Spleen (tissue), 13 donors: ENCODE measurements at places on chromosomes 11 and 22. TPM values are rescaled to one million over a fixed set of nuclear protein-coding genes. Genes with fewer than 3 reads are reported as not detected.

DNA sequence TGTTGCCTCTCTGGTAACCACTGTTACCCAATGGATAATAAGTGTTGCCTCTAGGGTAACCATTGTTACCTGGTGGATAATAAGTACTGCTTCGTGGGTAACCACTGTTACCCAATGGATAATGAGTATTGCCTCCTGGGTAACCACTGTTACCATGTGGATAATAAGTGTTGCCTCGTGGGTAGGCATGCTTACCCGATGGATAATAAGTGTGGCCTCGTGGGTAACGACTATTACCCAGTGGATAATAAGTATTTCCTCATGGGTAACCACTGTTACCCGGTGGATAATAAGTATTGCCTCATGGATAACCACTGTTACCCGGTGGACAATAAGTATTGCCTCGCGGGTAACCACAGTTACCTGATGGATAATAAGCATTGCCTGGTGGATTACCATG is 13.8 kb upstream of the NXPE4 start:
- H3K4me3 ChIP-seq, result no peak overlapping the region
- H3K36me3 ChIP-seq, result no peaks in the 10 kb centered on the region
- DNase-seq, result no peak

DNA sequence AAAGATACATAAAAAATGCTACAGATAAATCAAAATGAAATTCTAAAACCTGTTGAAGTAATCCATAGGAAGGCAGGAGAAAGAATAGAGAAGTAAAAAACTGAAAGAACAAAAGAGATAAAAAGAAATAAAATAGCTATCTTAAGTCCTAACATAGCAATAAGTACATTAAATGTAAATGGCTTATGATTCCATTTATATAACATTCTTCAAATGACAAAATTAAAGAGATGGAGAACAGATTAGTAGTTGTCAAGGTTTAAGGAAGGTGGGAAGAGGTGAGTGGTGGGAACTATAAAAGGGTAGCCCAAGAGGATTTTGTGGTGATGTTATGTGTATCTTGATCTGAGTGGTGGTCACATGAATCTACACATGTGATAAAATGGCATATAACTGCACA is 254.8 kb downstream of the FAM76B start:
- H3K27ac ChIP-seq, result no peak overlapping the region
- no peak overlapping the region for H3K4me3 ChIP-seq
- no peak for DNase-seq

GRCh38 chr11:94134651-94135512 is 6.2 kb downstream of the PANX1 start:
- no peaks in the 10 kb centered on the region for H3K36me3 ChIP-seq
- H3K27me3 ChIP-seq, result no peaks in the 10 kb centered on the region
- peaks cover 66% of the 10 kb centered on the region for H3K4me1 ChIP-seq

- no peaks in the 10 kb centered on the region for H3K4me1 ChIP-seq
- no peaks in the 10 kb centered on the region for H3K27me3 ChIP-seq
- no peak for DNase-seq
- H3K36me3 ChIP-seq, result no peaks in the 10 kb centered on the region
These were observed 139.0 kb downstream of the ETS1 start for GRCh38 chr11:128448200-128448886.

- DNase-seq, result no peak
- no peaks in the 10 kb centered on the region for H3K4me1 ChIP-seq
- no peak overlapping the region for H3K27ac ChIP-seq
These were observed 186.2 kb downstream of the SPON1 start for GRCh38 chr11:14148653-14149273.

DNA sequence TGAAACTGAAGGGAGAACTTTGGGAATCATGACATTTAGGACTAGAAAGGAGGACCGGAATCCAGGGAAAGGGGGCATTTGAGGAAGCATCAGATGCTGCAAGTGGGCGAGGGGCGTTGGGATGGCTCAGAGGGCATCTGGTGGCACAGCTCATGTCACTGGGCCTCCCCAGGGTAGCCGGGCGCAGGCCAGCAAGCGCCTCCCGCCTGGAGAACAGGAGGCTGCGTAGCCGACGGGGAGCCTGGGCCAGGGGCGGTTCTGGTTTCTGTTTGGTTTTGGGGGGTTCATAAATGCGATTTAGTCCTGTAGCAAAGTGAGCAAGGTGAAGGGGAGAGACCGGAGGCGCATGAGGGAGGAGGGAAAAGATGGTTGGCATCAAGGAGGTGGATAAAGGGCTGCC is 443 bp upstream of the ST14 start:
- no peak for DNase-seq
- H3K4me3 ChIP-seq, result no peak overlapping the region
- peaks cover 34% of the 10 kb centered on the region for H3K27me3 ChIP-seq
- peaks cover 42% of the 10 kb centered on the region for H3K4me1 ChIP-seq
- H3K36me3 ChIP-seq, result no peaks in the 10 kb centered on the region

RSF1 gene
- 6.7 TPM for polyA plus RNA-seq

GRCh38 chr22:28906312-28906711 is 22.9 kb downstream of the ZNRF3 start:
- no peaks in the 10 kb centered on the region for H3K36me3 ChIP-seq
- no peak overlapping the region for H3K27ac ChIP-seq
- no peaks in the 10 kb centered on the region for H3K27me3 ChIP-seq
- H3K4me3 ChIP-seq, result no peak overlapping the region
- no peak for DNase-seq
- peaks cover 20% of the 10 kb centered on the region for H3K4me1 ChIP-seq

DNA sequence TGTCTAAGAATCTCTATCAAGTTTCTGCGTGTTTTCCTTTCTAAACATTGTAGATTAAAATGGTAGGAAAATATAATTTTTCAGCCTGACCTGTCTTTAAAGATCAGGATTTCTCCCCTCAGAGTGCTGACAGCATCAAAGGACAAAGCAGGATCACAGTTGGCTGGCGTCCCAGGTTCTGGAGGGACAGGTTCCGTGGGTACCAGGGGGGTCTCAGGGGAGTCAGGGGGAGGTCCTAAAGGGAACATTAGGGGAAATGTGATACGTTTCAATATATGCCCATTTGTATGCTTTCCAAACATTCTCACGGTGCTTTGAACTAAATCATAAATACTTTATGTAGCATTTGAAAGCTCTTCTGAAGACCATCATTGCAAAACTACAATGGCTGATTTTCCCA is 3.4 kb downstream of the MMP3 start:
- no peak overlapping the region for H3K4me3 ChIP-seq
- no peaks in the 10 kb centered on the region for H3K4me1 ChIP-seq
- H3K27me3 ChIP-seq, result no peaks in the 10 kb centered on the region
- no peak overlapping the region for H3K27ac ChIP-seq
- no peaks in the 10 kb centered on the region for H3K36me3 ChIP-seq
- no peak for DNase-seq
